AG09319 (cell line): ENCODE measurements at places on chromosomes 16 and 17.

DNA sequence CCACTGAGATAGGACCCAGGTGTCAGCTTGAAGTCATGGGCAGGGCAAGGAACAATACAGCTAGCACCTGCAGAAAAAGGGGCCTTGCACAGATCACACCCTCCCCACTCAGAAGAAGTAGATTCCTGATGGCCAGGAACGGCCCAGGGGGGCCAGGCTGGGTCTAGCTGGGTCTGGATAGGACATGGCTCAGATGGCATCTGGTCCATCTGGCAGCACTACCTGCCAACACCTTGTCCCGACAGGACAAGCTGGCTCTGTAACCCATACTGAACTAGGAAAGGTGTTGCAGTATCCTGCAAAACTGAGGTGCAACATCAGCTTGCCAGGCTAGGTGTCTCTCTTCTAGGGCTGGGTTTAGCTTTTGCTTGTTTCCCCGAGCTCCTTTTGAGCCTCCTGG, 38.9 kb upstream of the GFOD2 start:
- DNase-seq, result no peak

GRCh38 chr17:75610103-75610984, 22.7 kb downstream of the MYO15B start:
- DNase-seq, result no peak

DNA sequence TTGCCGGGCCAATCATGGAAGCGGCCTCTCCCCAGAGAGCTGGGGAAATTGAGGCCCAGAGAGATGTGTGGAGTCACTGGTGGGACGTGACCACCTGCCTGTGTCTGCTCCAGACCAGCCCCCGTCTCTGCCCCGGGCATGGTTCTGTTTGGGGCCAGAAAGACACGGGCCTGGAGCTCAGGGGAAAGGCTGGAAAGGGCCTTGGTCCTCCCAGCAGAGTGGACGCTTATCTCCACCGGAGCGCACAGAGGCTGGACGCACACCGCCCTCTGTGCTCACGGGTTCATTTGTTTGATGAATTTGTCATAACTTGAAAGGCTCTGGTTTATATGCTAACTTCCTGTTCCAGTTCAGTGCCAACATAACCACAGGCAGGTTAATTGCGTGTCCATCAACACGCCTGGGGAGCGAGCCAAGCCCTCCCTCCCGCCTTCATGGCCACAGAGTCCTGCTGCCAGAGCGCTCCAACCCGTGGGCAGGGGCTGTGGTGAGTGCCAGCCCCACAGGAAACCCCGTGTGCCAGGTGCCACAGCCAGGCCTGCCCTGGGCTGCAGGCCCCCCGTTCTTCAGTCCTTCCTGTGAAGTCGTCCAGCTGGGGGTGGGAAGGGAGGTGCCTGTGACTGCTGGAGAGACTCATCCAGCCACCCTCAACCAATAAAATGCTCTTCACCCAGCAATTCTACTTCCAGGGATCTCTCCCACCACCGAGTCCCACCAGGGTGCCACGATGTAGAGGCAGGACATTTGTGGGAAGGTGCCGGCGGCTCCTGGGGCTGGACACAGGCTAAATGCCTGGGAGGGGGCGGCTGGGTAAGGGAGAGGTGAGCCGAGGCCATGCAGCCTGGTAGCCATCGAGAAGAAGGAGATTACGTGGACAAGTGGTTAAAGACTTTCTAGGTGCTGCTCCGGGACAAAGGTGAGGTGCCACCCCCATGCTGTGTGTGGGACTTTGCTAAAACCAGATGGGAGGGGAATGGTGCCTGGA, 29.4 kb upstream of the BAHCC1 start:
- DNase-seq, result no peak

GRCh38 chr17:61238455-61238933, 161.1 kb upstream of the TBX2 start:
- DNase-seq, result no peak

DNA sequence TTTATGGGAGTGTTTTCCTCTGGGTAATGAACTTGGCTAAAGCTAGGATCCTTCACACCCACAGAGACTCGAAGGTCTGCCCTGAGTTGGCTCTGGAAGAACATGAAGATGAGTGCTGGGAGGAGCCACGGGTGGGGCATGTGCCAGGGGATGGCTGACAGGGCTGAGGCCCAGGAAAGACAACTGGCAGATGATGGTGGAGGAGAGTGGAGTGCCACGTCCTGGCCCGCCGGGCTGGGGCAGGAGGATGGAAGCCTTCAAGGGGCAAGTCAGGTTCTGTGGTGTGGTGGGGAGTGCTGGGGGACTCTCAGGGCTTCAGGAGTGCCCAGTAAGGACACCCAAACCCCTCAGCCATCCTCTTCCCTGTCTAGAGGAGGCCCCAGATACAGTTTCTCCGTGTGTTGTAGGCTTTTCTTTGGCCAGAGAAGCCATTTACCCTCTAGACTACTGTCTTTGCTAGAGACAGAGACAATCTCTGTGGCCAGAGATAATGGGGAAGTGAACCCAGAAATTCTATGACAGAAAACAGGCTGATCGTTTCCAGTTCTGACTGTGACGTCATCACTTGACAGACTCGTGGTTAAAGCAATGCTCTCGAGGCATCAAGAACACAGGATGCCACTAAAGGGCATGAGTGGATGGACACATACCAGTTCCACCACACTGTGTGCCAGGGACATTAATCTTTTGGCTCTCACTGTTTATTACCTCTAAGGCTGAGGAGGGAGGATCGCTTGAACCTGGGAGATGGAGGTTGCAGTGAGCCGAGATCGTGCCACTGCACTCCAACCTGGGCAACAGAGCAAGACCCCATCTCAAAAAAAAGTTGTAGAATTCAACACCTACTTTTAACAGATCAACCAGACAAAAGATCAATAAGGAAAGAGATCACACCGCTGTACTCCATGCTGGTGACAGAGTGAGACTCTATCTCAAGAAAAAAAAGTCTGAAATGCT, 18.6 kb upstream of the SLC5A10 start:
- DNase-seq, result no peak

DNA sequence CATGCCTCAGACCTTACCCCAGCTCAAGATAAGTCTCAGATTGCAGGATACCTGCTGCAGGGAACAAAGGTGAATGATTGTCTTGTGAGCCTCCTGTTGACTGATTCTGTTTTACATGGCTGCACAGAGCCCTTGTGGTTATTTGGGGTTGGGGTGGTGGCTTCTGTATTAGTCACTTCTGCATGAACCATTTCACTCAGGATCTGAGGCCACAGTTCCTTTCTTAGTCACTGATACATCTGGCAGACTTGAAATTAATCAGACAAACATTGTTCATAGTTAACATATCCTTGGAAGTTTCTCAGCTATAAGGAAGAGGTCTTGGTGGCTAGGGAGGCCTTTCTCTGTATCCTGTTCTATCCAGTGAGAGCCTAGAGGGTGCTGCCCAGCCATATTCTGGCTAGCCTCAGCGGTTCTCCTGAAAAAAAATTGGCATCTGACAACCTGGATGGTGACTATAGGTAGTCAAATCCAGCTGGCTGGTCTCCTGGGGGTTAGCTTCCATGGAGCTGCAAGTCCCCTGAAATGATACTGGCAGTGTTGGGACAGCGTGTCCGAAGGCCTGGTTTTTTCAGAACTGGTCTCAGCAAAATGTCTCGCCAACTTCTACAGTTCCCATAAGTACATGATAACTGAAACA, 8.4 kb upstream of the PLK1 start:
- no peak for DNase-seq

DNA sequence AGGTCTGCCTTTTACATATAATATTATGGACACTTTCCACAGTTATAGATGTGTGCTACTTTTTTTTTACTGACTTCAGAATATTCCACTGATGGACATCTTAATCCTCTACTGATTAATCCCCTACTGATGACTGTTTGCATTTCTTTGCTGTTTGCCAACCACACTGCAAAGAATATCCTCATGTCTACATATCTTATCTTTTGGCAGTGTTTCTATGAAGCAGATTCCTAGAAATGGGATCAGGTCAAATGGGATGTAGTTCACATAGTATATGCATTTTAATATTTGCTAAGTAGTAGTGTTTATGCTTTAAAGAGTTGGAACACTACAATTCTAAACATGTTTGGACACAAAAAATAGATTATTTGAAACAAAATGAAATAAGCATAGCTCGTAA, 3.2 kb downstream of the CCL3 start:
- no peak for DNase-seq

- no peak for DNase-seq
These were observed 3.5 kb upstream of the CLEC10A start for GRCh38 chr17:7083592-7083991.

DNA sequence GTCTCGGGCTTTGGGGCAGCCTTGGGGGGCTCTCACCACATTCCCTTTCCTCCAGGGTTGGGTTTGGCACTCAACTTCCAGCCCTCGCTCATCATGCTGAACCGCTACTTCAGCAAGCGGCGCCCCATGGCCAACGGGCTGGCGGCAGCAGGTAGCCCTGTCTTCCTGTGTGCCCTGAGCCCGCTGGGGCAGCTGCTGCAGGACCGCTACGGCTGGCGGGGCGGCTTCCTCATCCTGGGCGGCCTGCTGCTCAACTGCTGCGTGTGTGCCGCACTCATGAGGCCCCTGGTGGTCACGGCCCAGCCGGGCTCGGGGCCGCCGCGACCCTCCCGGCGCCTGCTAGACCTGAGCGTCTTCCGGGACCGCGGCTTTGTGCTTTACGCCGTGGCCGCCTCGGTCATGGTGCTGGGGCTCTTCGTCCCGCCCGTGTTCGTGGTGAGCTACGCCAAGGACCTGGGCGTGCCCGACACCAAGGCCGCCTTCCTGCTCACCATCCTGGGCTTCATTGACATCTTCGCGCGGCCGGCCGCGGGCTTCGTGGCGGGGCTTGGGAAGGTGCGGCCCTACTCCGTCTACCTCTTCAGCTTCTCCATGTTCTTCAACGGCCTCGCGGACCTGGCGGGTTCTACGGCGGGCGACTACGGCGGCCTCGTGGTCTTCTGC, 8.4 kb downstream of the SLC16A3 start:
- DNase-seq, result no peak

DNA sequence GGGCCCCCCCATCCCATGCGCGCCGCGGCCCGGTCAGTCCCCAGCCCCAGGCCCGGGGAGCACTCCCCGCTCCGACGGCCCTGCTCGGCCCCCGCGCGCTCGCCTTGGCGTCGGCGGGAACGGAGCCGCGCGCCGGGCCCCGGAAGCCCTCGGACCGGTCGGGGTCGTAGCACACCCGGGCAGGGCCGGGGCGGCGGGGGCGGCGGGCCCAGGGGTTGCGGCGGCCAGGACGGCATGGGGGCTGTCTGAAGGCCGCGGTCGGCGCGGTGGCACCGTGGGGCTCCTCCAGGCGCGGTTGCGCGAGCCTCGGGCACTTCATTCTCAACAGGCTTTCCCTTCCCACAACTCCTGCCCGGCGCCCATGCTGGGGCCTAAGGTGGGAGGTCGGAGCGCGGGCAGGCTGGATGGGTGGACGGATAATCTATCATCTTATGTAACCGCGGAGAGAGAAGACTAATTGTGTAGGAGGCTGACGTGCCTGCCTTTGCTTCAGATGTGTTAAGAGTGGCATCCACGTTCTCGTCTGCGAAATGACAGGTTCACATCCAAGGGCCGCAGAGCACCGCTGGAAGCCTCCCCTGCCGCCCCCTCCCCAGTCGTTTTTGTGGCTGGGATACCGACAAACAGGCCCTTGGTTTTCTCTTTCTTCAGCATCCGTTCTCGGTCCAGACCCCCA, 708 bp downstream of the BAIAP2 start:
- no peak for DNase-seq

DNA sequence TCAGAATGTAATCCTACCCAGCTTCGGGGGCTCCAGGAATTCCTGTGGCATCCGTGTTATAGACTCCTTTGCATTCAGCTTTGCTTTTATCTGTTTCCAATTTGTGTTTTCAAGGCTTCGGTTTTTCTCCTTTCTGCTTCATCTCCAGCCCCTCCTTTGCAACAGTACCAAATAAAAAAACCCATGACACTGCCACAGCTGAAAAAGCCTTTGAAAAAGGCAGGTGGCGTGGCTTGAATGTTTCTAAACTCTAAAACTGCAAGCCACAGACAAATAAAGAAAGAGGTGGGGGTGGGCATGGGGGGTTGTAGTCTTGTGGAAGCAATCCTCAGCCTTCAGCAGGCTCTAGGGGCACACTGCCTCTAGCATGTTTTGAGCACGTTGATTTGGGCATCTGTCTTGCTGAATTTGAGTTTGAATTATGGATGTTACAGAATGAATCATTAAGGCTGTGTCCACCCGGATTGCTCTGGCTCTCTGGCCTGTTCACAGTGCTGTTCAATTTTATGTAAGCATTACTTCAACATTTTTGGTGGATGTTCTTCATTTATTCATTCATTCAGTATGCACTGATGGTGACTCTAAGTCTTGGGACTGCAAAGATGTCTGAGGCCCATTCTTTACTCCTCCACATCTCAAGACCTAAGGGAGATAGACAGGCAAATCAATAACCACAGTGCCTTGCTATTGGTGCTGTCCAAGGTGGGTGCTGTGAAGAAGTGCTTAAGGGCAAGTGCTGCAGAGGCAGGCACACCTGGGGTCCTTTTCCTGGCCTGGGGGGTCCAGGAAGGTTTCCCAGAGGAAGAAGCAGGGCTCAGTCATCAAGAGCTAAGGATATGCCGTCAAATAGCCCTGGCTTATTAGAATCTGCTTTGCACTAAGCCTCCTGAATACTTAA, 77.4 kb downstream of the CDH13 start:
- no peak for DNase-seq

DNA sequence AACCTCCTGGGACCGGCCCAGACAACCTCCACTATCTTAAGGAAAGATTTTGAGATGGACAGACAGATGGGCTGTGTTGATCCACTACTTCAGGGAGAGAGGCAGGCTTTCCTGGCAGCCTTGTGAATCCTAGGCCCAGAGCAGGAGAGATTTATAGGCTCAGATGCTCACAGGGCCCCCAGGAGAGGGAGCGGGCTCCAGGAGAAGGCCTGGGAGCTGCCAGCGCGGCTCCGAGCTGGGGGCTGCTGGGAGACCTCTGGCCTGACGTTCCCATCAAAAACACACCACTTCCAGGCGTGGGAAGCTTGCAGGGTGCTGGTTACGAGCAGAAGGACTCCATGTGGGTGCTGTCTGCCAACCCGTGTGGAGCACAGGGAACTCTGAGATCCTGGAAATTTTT, 53.2 kb downstream of the MYH11 start:
- DNase-seq, result no peak

- no peak for DNase-seq
These were observed 194.6 kb upstream of the SDK2 start for GRCh38 chr17:73838815-73839214.

GRCh38 chr16:68332411-68333121, 21.7 kb downstream of the PRMT7 start:
- DNase-seq, result no peak

- no peak for DNase-seq
These were observed 19.2 kb downstream of the RBFOX1 start for GRCh38 chr16:7351610-7352510.

- no peak for DNase-seq
These were observed 2.1 kb downstream of the FOXF1 start for GRCh38 chr16:86512301-86512859.

GRCh38 chr17:56974055-56974454, 3.9 kb upstream of the SCPEP1 start:
- no peak for DNase-seq

GRCh38 chr17:72970797-72971196, 121.7 kb downstream of the SLC39A11 start:
- DNase-seq, result no peak

GRCh38 chr16:18833707-18834505, 32.6 kb upstream of the ARL6IP1 start:
- no peak for DNase-seq
